Stimulated activated CD8-positive, alpha-beta memory T cell treated with anti-CD3 and anti-CD28 coated beads, Interleukin-7, amount 100 ng/mL, for 1 hour (primary cell): ENCODE measurements at places on chromosomes 3 and 15.

DNA sequence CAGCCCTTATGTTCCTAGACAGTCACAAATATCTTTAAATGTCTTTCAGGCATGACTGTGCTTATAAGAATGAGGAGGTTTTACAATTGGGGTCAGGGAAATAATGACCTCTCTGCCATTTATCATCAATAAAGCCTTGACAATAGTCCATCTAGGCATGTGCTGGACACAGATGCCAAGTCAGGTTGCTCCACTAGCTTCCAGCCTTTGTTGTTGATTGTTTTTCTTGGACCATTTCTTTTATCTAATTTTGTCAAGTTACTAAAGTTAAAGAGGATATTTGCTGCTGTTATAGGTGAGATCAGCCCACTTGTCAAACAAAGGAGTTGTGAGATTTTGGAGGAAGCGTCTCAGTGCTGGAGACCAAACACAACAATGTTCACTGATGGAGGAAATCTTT lies 628.0 kb downstream of the ROBO2 start:
- DNase-seq, result no peak

- DNase-seq, result no peak
These were observed 7.1 kb downstream of the PLCD1 start for GRCh38 chr3:38022301-38022700.

GRCh38 chr15:50345298-50345697 lies 9.7 kb downstream of the GABPB1 start:
- no peak for DNase-seq

DNA sequence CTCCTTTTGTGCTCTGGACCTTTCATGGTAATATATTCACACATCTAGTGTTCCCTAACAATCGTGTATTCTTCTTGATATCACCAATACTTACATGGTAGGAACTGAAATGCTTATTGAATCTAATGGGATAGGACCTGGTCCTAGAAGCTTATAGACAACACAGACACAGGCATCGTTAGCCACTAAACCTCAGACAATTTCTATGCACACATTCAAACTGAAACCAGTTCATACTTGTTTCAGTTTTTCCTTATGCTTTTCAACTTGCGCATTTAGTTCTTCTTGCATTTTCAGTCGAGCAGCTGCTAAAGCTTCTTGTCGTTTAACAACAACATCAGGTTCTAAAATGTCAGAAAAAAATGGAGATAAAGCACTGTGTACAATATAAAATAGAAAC lies 2.3 kb downstream of the SELENOS start:
- no peak for DNase-seq

DNA sequence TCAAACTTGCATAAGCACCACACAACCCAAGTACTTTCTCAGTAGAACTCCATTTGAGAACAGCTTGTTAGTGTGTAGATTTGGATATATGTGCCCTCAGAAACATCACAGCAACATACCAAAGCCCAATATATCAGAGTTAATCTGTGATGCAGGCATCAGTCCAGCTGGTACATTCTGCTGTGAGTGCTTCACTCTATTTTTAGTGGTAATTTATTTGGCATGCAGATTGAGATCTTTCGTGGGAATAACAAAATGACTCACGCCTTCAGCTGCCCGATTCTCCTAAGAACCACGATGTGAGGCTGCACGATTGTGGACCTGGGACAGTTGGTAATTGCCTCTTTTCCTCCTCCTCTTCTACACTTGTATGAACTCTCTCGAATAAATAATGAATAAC lies 730.7 kb downstream of the SQOR start:
- DNase-seq, result no peak

GRCh38 chr15:88256279-88257230 lies at the start of gene NTRK3:
NTRK3 (minus strand) TSS chr15:88256739; CDS start chr15:88256153, 586 bp downstream.
- no peak for DNase-seq

GRCh38 chr15:67917037-67917436 lies 77.2 kb upstream of the RNU6-1 start:
- DNase-seq, result no peak

GRCh38 chr15:39672666-39673065 lies 91.8 kb downstream of the THBS1 start:
- no peak for DNase-seq

- DNase-seq, result no peak
These were observed 440.7 kb upstream of the ARHGEF26 start for GRCh38 chr3:153680526-153680925.
